A549 treated with Hydrocortisone at 1 μM for 4 hours (cell line): ENCODE measurements at places on chromosomes 11 and 22. TPM values are rescaled to one million over a fixed set of nuclear protein-coding genes. Genes with fewer than 3 reads are reported as not detected.

The TMEM134 gene
- 42.9 to 66.4 TPM (median 56.2 TPM) in 5 replicates for total RNA-seq

The ALX4 gene
- total RNA-seq: 1.8 to 2.2 TPM (median 2.1 TPM) in 5 replicates

The PIK3IP1 gene
- 0.64 to 0.84 TPM (median 0.74 TPM) in 5 replicates for total RNA-seq

The PGR gene
- total RNA-seq: 0.01 TPM in 1 of 5 replicates, not detected in the others

The SIPA1 gene
- total RNA-seq: 12.9 to 19.7 TPM (median 16.4 TPM) in 5 replicates

The LRRC56 gene
- 0.71 to 0.86 TPM (median 0.81 TPM) in 5 replicates for total RNA-seq

The GLB1L2 gene
- total RNA-seq: 1.9 to 2.2 TPM (median 2.0 TPM) in 5 replicates
